Panc1 (cell line): ENCODE measurements at places on chromosomes 4 and X. TPM values are rescaled to one million over a fixed set of nuclear protein-coding genes. Genes with fewer than 3 reads are reported as not detected.

- DNase-seq: no peak
These were observed 39.3 kb downstream of the GRIA3 start for GRCh38 chrX:123223409-123223808.

DNA sequence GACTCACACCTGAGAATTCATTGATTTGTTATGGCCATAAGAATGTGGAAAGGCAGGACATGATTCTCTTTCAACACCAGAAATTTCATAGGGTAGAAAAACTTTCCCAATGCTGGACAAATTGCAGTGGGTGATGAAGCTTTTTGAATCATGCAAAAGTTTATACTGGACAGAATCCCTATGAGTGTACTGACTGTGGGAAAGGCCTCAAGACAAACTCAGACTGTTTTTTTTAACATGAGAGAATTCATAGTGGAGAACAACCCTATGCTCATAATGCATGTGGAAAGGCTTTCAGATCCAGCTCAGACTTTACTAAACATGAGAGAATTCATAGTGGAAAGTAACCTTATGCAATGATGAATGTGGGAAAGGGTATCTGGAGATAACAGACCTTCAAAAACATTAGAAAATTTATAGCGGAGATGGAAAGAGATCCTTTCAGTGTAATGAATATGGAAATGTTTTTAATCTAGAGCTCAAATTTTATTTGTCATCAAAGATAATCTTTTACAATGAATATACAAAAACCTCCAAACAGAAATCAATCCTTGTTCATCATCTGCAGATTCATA lies 36.2 kb upstream of the MAGED1 start:
- no peak for DNase-seq

Gene CYLC1
- not detected for total RNA-seq

Gene MAGEE2
- total RNA-seq: not detected

Gene NUP62CL
- 1.1 TPM for total RNA-seq

GRCh38 chr4:169062897-169063244 lies 52.8 kb upstream of the CBR4 start:
- DNase-seq: no peak

DNA sequence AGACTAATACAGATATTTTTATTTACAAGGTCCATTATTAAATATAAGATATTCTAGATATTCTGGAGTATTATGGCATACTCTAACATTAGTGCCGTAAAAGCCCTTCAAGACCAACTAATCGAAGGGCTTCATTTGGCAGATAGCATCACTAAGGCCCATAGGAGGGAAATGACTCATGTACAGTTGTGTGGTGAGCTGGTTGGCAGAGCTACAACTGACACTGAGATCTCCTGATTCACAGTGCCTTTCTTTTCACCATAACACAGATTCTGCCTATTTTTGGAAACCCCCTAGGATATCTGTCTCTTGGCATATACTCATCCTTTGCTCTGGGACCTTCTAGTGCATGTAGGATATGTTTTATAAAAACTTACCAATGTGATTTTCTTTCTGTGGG lies 201.7 kb upstream of the AFF2 start:
- DNase-seq: no peak

- DNase-seq: no peak
These were observed 159.4 kb downstream of the TRAM1L1 start for GRCh38 chr4:116925900-116926457.

DNA sequence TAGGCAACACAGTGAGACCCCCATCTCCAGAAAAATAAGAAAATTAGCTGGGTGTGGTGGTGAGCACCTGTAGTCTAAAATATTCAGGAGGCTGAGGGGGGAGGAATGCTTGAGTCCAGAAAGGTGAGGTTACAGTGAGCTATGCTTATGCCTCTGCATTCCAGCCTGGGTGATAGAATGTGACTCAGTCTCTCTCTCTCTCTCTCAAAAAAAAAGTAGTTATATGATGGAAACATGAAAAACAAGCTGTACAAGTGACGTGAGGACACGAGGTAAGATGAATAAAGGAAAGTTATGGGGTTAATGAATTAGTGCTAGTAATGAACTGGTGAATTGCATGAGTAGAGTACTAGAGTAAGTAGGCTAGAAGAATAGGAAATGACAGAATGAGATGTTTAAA lies 21.8 kb upstream of the CAMK2D start:
- no peak for DNase-seq

GRCh38 chr4:41221850-41222645 lies 7.7 kb upstream of the APBB2 start:
- no peak for DNase-seq

Gene FOXR2
- not detected for total RNA-seq

- DNase-seq: no peak
These were observed 31.1 kb downstream of the ASMT start for GRCh38 chrX:1646009-1646408.

Gene SLC38A5
- 1.1 TPM for total RNA-seq

DNA sequence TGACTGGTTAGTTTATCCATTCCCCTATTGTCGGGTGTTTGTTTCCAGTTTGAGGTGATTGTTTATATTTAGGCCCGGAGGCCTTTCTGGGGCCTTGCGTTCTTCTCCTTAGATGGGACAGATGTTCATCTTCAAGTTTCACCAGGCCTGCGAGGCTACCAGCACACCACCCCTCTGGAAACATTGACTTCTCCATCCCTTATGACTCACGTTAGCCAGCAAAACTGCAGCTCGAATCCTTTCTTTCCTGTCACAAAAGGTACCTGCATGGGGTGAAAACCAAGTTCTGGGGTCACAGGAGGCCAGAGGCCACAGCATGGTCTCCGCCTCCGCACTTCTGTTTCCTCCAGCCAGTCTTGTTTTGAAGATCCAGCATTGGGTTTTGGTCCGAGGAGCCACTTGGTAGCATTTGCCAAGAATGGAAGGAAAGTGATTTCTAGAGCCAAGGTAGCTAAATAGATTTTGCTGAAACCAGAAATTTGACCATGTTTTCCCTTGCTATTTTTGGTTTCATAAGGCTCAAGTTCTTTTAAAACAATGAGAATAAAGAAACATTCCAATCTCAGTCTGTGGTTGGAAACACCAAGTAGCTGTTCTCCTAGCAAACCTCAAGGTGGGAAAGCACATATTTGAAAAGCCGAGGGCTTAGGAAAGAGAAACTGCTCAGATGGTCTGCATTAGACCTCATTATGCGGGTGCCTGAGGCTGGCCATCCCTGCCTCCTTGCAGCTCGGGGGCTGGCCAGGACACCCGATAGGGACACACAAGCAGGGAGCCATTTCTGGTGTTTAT lies 5.6 kb downstream of the NYX start:
- DNase-seq: no peak

Gene TSPAN7
- 0.13 TPM for total RNA-seq

DNA sequence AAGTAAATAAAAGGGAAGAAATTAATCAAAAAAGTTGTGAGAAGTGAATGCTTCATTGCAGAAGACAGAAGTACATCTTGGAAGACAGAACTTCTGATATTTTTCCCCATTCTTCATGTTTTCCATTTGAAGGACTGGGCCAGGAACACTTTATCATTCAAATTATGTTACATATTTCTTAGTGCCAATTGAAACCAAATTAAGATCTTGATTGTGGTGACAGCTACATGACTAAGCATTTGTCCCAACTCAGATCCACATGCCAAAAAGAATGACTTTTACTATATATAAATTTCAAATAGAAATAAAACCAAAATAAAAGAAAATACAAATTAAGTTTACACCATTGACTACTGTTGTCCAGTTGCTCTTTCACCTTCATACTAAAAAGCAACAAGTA lies 14.0 kb upstream of the FGF5 start:
- no peak for DNase-seq

- DNase-seq: no peak
These were observed 17.0 kb downstream of the OTUD6A start for GRCh38 chrX:70079297-70079696.

GRCh38 chr4:188942606-188943005 lies 803.4 kb downstream of the TRIML1 start:
- no peak for DNase-seq

Gene GAGE13
- total RNA-seq: not detected

DNA sequence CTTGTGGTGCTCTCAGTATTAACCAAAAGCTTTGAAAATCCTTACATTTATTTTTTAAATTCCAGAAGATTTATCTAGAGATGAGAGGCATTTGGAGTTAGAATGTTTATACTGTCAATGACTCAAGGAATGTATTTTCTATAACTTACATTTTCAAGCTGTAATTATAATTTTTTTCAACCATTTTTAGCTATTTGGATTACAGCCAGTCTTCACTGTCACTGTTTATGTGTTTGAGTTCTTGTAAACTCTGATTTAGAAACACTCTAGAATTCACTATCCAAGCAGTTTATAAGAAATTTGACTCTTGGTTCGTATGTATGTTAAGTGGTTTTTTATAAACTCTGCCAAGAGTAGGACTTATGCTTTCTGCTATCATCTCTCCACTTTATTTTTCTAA lies 36.7 kb upstream of the GUCY1A1 start:
- no peak for DNase-seq

DNA sequence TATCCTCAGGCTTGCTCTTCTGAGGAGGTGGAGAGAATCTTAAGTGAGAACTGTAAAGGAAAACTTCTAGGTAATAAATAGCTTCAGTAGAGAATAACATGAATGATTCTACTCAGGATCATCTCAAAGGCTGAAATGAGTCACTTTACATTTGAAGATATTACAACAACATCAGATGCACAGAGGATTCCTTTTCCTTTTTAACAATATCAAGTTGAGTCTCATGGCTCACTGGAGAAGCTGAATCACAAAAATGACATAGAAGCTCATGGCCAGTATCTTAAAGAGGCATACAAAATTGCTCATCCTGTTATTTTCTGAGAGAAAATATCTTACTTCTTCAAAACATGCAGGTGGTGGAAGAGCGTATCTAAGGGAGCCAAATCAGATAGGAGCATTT lies 72.5 kb upstream of the EMCN start:
- DNase-seq: no peak

Gene GRIA3
- not detected for total RNA-seq

DNA sequence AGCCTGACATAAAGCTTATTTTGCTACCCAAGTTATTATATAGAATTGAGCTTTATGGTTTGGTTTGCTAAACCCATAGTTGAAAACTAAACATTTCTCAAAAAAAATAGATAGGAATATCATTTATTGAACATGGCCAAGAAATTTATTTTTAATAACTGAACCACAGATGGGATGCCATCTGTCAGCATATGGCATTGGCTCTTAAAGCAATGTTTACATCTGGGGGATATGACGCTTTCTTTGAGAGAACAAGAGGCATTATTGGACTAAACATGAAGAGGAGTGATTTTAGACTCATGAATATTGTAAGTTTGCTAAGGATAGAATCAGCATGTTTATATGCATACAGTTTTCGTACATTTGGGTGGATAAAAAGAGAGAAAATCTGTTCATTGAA lies 132.6 kb upstream of the SLIT2 start:
- no peak for DNase-seq

DNA sequence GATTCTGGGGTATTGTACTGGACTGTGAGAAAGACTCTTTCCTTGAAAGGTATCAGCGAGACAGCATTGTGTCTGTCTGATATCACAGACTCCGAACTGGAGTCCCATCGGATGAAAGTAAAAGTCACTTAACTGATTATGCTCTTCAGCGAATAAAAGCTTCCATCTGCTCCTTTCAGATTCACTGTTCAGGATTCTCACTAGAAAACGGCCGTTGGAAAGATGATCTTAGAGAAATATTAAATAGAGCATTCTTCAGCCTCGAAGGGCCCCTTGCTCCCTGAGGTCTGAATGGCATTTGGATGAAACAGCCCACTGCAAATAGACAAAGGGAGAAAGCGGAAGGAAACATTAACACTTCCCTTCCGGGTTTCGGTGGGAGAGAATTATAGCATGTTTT lies 416.2 kb upstream of the PRKX start:
- no peak for DNase-seq

- DNase-seq: no peak
These were observed 199.8 kb upstream of the ZIC3 start for GRCh38 chrX:137366018-137366633.
